Ureter (tissue), 1 donor: ENCODE measurements at places on chromosomes 7 and 10.

- no peak for DNase-seq
Observed at GRCh38 chr7:27897001-27897400, 157.0 kb downstream of the TAX1BP1 start.

DNA sequence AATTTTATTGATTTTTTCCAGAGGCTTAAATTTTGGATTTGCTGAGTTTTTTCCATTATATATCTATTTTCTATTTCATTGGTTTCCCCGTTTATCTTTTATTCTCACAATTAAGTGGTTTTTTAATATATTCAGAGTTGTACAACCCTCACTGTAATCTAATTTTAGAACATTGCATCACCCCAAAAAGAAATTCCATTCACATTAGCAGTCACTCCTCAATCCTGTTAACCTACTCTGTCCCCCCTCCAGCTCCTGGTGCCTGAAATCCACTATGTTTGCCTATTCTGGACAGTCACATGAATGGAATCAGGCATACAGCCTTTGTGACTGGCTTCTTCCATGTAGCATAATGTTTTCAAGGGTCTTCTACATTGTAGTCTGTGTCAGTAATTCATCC lies 55.8 kb upstream of the ITGA8 start:
- no peak for DNase-seq

GRCh38 chr10:118974951-118975350 lies 54.6 kb upstream of the NANOS1 start:
- no peak for DNase-seq

DNA sequence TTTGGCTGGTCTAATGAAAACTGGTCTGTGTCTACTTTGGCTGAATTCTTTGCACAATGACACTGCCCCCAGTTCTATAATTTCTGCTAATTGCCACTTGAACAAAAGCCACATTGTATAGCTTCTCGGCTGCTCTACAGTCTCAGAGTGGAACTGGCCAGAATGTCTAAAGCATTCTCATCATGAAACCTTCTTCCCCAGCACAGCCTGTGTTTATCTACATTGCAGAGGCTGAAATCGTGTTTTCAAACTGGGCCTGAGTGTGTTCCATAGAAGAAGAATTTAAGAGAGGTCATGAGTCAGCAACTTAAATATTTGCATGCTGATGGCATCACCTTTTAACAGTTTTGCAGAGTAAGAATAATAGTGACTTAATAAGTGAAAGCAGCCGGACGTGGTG lies 177.2 kb downstream of the BUB3 start:
- no peak for DNase-seq

- DNase-seq, result no peak
Observed at GRCh38 chr10:68284062-68285001, 47.5 kb upstream of the HNRNPH3 start.

DNA sequence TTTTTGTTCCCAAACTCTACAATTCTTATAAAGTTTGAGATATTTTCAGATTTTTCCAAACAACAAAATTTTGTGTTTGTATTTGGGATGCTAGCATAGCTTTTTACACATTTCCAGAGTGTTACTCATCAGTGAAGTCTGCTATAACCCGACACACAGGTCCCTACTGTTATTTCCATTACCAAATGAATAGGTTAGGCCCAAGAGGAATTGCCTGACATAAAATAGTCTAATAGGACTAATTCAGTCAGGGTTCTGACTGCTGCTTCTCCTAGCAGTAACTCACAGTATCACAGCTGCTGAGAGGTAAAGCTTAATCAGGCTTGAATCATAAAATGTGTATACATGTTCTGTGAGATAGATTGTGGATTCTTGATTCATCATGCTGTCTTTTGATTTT lies 49.1 kb upstream of the STRIP2 start:
- DNase-seq, result no peak

- no peak for DNase-seq
Observed at GRCh38 chr10:15313843-15314242, 57.2 kb downstream of the FAM171A1 start.

GRCh38 chr10:4482659-4483058 lies 343.3 kb upstream of the AKR1E2 start:
- no peak for DNase-seq

DNA sequence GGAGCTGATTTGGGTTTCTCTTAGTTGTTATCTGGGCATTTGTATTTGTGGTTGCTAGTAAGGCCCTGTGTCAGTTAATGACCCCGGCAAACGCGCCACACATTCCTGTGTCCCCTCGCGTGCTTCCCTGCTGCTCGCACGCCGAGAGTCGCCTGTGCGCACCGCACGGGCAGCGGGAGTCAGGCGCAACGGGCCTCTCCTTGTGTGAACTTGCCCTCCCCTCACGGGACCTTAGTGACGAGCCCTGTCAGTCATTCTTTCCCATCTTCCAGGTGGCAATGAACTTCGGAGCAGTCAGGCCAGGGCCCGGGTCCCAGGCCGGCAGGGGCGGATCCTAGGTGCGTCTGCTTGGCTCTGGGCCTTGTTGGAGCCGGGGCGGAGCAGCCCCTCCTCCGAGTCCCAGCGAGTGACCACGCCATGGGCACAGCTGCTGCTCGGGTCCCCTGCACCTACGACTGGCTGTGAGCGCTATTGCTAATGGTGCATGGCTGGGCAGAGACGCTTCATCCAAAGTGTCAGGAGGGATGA lies 12.4 kb upstream of the PRKAR1B start:
- DNase-seq, result no peak

DNA sequence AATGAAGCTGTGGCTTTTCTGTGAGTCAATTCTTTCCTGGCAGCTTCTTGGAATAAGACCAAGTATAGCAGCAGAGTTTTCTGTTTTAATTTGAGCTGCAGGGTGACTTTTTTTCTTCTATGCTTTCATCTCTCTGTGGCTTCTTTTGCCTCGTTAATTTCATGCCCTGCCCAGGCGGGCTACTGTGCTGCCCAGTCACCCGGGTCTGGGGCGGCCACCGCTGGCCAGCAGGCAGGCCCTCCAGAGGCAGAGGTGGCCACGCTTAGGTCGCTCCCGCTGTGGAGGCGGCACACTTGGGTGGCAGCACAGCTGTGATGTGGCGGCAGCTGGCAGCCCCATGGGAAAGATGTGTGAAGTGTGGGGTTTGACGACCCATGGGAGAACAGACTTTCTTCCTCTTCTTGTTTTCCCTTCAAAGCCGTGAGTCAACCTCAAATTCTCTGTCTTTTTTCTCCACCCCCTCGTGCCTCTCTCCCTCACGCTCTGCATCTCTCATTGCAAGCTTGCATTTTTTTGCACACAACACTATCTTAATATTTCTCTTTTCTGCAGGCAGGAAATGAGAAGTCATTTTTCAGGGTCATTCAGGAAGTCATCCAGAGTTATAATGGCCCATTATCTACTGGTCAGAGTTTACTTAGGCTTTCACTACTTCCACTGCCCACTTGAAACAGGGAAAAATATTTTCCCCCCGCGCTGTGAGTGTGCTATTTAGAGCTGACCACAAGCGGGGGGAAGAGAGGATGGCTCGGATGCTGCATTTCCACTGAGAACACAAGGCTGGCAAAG lies 67.8 kb downstream of the EGFR start:
- DNase-seq, result no peak

- no peak for DNase-seq
Observed at GRCh38 chr10:120095875-120096274, 203.3 kb downstream of the SEC23IP start.

DNA sequence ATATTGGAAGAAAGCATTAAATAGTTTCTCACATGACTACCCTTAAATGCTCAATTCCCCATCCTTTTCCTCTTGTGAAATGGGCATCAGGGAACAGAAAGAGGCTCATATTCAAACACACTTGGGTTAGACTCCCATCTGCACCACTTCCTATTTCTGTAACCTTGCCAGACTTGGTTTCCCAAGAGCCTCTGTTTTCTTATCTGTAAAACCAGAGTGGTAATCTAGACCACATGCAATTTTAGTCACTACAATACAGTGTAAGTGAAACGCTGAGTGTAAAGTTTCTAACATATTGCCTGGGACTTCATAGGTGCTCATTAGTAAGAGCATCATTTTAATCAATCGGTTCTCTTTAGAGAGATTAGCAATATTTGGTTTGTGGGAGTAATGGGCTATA lies 136.3 kb downstream of the SORCS1 start:
- no peak for DNase-seq

- DNase-seq, result no peak
Observed at GRCh38 chr10:77297393-77297739, 340.2 kb downstream of the KCNMA1 start.

- no peak for DNase-seq
Observed at GRCh38 chr10:101776161-101776817, 375 bp upstream of the FGF8 start.
